ENCODE measurements at places on chromosomes 4 and X. TPM values are rescaled to one million over a fixed set of nuclear protein-coding genes. Genes with fewer than 3 reads are reported as not detected.

DNA sequence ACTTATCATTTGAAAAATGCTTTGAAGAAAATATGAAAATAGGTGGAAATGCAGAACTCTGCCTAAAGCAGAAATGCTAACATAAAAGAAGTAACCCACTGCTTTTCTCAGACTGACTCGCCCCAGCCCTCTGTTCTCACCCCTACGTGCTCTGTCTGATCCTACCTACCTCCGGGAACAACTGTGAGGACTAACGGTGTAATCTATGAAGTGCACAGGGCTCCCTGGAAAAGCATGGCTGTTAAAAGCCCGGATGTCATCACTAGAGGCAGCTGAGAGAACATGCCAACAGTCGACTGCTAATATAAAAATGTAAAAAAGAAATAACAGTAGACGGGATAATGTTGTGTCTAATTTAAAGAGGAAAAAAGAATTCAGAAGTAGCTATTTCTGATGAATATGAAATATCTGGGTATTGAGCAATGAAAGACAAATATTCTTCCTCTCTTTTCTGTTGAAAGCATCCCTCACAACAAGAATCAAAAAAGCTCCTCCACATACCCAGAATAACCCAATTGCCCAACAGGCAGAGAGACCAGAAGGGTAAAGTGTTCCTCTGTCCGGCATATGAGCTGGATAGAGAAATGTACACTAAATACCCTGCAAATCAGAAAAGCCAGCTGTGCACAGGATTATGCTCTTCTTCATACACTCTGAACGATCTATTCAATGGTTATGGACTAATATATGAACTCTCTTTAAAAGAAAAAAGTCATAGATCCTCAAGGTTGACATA is 130.7 kb downstream of the TSPAN5 start:
- H3K36me3 ChIP-seq = no peaks in the 10 kb centered on the region
- peaks cover 44% of the 10 kb centered on the region for H3K4me1 ChIP-seq
- H3K27me3 ChIP-seq = no peaks in the 10 kb centered on the region
- H3K4me3 ChIP-seq = no peak overlapping the region
- H3K27ac ChIP-seq = no peak overlapping the region
- DNase-seq = no peak

DNA sequence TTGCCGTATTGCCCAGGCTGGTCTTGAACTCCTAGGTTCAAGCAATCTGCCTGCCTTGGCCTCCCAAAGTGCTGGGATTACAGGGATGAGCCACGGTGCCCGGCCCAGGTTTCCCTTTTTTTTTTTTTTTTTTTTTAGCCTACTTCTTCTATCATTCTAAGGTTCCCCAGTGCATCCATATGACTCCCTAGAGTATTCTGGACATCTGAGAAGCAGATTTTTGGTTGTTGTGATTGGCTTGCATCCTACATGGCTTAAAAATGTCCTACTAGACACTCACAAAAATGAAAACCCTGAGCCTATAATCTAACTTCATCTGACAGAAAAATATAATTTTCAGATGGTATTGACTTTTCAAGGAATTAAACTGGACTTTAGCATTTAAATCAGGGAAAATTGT is 41.7 kb downstream of the SMIM14 start:
- H3K27ac ChIP-seq = no peak overlapping the region
- H3K36me3 ChIP-seq = no peaks in the 10 kb centered on the region
- no peaks in the 10 kb centered on the region for H3K4me1 ChIP-seq
- H3K4me3 ChIP-seq = no peak overlapping the region
- H3K27me3 ChIP-seq = no peaks in the 10 kb centered on the region
- DNase-seq = no peak

DNA sequence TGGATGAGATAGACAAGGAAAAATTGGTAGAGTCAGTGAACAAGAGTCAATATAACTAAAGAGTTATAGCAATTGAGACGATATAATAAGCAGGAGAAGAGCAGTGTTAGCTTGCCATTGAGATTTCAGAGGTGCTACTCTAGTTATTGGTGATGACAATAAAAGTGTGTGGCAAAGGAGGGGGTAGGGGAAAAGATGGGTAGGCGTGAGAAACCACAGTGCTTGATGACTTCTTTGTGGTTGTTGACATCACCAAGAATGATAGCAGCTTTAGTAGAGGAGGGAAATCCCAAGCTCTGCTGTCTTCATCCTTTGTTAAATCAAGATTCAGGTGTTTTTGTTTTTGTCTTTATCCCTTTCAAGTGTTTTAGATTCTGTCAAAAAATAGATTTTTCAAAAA is 179.9 kb upstream of the PPP3CA start:
- H3K27ac ChIP-seq = no peak overlapping the region
- no peaks in the 10 kb centered on the region for H3K36me3 ChIP-seq
- no peak overlapping the region for H3K4me3 ChIP-seq

- DNase-seq = no peak
- no peaks in the 10 kb centered on the region for H3K27me3 ChIP-seq
- peaks cover 16% of the 10 kb centered on the region for H3K36me3 ChIP-seq
- H3K4me3 ChIP-seq = no peak overlapping the region
- no peak overlapping the region for H3K27ac ChIP-seq
- H3K4me1 ChIP-seq = no peaks in the 10 kb centered on the region
Observed at GRCh38 chr4:5676763-5677162, 31.6 kb downstream of the EVC2 start.

GRCh38 chr4:7823416-7823824 is 116.2 kb downstream of the AFAP1 start:
- H3K27ac ChIP-seq = peak overlapping the region; percentile 80
- H3K4me1 ChIP-seq = peaks cover 68% of the 10 kb centered on the region
- H3K36me3 ChIP-seq = no peaks in the 10 kb centered on the region
- DNase-seq = peak; percentile 86
- no peaks in the 10 kb centered on the region for H3K27me3 ChIP-seq

DNA sequence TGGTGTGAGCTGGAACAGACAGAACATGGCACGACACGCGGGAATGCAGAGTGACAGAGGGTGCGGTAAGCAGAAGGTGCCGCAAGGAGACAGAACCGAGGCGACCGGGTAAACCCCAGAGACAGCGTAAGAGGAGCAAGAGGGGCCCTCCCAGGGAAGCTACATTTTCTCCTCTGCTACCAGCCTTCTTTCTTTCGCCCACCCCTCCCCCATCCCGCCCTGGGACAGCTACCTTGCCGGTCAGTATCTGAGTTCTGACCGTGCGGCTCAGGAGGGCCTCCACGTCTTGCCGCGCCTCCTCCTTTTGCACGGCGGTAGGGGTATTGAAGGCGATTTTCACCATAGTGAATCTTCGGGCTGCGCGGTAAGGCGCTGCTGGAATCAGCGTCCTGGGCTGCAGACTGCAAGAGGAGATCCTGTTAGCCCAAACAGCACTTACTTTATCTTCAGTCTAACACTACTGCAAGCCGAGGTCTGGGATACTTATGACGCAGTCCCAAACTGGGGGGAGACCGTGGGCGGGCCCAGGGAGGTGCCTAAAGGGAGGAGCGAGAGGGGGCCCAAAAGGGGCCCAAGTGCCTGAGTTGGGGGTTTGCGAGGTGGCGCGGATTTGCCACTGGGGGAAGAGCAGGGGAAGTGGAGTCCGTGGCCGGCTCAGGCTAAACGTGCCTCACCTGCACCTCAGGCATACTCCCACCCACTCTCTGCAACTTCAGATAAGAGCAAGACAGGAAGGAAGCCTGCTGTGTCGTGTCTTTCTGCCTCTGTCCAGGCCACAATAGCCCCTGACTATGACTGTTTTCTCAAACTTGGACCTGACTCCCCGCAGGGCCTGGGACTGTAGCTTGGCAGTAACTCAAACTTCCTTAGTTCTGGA is at the start of gene ITM2A:
Gene ITM2A, minus strand, starts transcription at position 462 of the 877 bp plus-strand sequence. Its CDS starts 119 bp downstream, at position 343.
- H3K36me3 ChIP-seq = no peaks in the 10 kb centered on the region
- no peaks in the 10 kb centered on the region for H3K4me1 ChIP-seq
- peak within 1 kb of the TSS; percentile 19 for H3K27ac ChIP-seq
- H3K4me3 ChIP-seq = peak within 1 kb of the TSS; percentile 16

DNA sequence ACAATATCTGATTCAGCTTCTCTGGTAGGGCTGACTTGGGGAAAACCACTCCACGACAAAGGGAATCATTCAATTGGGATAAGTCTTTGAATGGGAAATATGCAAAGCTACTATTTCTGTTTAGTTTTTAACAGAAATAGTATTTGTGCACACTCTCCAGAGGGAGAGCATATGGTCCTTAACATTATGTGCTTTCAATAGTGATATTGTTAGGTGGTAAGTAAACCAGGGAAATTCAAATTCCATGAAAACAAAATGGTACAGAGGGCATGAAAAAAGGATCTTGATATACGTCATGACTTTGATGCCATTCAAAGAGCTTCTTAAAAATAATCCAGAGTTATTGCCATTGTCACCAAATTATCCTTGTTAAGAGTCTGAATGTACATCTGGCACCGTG is 47.1 kb upstream of the CITED1 start:
- no peaks in the 10 kb centered on the region for H3K4me1 ChIP-seq
- no peak for DNase-seq
- no peaks in the 10 kb centered on the region for H3K27me3 ChIP-seq
- H3K27ac ChIP-seq = no peak overlapping the region

DNA sequence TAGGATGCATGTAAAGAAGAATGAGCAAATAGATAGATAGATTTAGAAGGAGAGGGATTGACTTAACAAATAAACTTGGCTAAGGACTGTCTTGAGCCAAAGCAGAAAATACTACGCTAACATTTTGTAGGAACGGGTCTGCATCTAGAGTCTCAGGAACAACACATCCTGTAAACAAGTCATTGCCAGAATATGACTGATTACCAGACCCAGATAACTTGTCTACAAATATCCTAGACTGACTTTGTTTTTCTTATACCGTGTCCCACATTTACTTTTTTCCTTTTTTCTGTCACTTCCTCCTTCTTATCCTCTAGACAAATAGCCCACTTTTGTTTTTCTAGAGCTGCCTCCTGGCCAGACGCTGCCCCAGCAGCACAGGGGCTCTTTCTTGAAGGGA is 393.6 kb downstream of the PDGFC start:
- H3K36me3 ChIP-seq = no peaks in the 10 kb centered on the region
- H3K27ac ChIP-seq = no peak overlapping the region
- no peak for DNase-seq
- no peak overlapping the region for H3K4me3 ChIP-seq
- H3K27me3 ChIP-seq = no peaks in the 10 kb centered on the region

DNA sequence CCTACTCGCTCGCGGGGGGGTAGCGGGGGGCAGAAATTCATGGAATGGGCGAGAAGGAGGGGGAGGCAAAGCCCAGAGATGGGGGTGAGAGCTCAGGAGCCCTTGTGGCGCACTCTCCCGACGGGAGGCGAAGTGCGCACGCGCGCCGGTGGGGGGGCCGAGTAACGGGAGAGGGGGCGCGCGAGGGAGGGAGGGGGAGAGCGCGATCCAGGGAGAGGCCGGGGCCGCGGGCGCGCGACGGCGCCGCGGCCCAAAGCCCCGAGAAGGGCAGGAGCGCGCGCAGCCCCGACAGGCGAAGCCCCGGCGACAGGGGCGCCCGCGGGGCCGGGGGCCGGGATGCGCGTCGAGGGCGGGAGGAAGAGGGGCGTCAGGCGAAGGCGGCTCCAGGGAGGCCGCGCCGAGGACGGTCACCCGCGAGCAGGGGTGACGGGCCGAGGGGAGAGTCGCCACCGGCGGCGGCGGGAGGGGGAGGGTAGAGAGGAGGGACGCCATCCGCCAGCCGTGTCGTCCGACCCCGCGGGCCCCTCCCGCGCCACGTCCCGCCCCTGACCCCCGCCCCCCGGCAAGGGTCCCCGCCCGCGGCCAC is 421 bp downstream of the MECP2 start:
- DNase-seq = peak; percentile 90
- no peaks in the 10 kb centered on the region for H3K27me3 ChIP-seq
- peaks cover 31% of the 10 kb centered on the region for H3K4me1 ChIP-seq
- peak overlapping the region; percentile 95 for H3K27ac ChIP-seq

DNA sequence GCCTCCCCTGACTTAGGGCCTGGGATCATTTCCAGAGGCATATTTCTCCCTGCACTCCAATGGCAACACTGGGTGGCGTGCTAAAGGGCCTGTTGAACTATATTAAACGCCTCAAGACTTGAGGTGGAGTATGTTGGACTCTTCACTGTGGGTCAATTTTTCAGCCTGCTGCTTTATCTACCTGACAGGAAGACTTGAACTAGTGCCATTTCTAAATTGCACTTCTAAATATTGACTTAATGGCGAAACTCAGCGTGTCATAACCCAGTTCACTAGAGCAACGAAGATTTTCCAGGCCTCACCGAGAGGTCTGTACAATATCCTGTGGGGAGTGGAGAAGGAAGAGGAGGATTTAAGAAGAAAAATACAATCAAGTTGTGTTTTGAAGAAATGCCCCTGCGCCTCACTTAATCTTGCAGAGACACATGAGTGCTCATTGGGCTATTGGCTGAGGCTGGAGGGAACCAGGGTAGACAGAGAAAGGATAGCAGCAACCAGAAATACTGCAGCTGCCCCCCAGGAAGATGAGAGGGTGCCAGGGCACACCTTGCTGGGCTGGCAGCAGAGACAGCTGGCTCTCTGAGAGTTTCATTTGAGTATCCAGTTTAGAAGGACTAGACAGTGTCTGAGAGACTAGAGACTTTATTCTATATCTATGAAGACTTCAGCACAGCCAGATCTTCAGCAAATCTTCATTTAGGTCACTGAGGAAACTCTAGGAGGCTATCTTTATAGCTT is 67.4 kb downstream of the ENPP6 start:
- no peak for DNase-seq
- no peak overlapping the region for H3K4me3 ChIP-seq
- H3K27me3 ChIP-seq = no peaks in the 10 kb centered on the region
- no peaks in the 10 kb centered on the region for H3K36me3 ChIP-seq

- H3K27me3 ChIP-seq = no peaks in the 10 kb centered on the region
- no peak for DNase-seq
- no peak overlapping the region for H3K4me3 ChIP-seq
- no peaks in the 10 kb centered on the region for H3K36me3 ChIP-seq
Observed at GRCh38 chr4:38167973-38168372, 207.8 kb downstream of the PTTG2 start.

DNA sequence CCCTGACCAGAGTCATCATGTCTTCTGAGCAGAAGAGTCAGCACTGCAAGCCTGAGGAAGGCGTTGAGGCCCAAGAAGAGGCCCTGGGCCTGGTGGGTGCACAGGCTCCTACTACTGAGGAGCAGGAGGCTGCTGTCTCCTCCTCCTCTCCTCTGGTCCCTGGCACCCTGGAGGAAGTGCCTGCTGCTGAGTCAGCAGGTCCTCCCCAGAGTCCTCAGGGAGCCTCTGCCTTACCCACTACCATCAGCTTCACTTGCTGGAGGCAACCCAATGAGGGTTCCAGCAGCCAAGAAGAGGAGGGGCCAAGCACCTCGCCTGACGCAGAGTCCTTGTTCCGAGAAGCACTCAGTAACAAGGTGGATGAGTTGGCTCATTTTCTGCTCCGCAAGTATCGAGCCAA is 11.0 kb downstream of the MAGEA4 start:
- no peak overlapping the region for H3K4me3 ChIP-seq
- H3K4me1 ChIP-seq = no peaks in the 10 kb centered on the region
- no peaks in the 10 kb centered on the region for H3K27me3 ChIP-seq

The CSAG3 gene
- not detected for total RNA-seq

The GATA1 gene
- total RNA-seq = not detected

The FHDC1 gene
- 0.81 TPM for total RNA-seq

The SERPINA7 gene
- total RNA-seq = not detected

The SPP1 gene
- total RNA-seq = 36.1 TPM

The PABPC1L2B gene
- not detected for total RNA-seq

The IL2RG gene
- 8.1 TPM for total RNA-seq

All from sigmoid colon (tissue), 7 donors.